ENCODE measurements at places on chromosomes 6 and 20.

DNA sequence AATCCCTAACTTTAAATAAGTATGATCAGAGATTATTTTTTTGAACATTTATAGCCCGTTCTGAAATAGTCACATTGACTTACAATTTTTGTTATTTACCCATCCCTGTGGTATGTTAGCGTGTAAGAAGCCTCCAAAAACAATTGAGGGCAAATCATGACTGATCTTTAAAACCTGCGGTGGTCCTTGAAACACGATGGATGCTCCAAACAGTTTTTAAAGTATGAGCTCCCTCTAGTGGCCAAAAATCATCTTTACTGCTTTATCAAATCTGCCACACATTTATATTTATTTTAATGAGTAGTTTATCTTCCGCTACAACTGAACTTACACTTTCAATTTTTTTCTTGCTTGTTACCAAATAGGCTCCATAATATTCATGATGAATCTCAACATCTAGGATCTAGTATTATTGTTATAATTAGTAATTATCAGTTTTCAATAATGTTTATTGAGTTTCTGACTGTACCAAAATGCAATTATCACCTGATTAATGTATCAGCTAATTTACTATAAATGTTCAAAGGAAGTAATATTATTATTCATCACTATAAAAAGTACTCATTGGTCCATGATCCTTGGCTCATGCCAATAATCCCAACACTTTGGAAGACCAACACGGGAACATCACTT is 52.2 kb downstream of the MARCKS start:
- DNase-seq: peak; percentile 48

- DNase-seq: no peak
Observed at GRCh38 chr6:6704103-6705060, 115.9 kb downstream of the LY86 start.

DNA sequence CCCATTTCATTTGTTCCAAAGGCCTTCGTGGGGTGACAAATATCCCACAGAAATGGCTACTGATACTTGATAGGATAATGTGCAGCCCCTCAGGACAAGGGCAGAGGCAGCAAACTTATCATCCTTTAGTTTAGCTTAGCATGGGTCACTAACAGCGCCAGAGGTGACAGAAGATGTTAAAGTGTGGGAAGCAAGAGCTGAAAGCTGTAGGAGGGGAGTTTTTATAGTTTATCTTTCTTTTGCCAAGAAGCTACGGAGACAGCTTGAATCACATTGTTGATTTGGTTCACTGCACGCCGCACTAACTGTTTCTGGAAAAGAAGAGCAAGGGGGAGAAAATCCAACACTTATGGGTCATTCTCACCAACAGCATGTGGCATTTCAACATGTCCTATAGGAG is 773.9 kb upstream of the MMS22L start:
- no peak for DNase-seq

DNA sequence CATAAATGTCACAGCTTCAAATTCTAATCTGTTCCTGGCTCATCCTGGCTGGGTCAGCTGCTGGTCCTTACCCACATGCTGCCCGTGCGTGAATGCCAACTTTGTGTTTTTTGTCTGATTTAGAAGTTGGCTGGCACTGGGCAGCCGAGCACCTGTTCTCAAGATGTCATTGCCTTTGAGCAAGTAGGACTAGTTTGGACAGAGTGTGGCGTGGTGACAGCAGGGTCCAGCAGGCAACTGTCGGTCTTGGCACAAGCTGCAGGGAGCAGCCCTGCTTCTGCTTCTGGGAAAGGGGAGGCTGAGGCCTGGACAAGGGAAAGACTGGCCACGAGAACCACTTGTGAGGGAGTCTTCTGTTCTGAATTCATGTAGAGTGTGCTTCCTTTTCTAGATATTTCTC is 26.4 kb upstream of the ADRM1 start:
- DNase-seq: no peak

GRCh38 chr6:138538390-138539031 is 39.2 kb upstream of the NHSL1 start:
- DNase-seq: no peak

DNA sequence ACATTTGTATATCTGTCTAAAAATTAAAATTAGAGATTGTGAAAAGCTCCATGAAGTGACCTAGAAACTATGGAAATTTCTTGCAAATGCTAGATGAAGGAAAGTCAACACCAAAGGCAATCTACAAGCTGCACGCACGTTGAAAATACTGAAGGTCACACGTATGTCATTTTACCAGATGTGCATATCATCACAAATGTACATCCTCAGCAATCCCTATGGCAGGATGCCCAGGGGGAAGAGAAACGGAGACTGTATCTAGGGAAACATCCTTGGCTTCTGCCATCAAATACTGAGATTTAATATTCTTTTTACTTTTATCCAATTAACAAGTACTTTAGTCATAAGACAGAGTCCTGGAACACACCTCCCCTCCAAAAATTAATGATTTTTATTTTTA is 672.0 kb downstream of the RNF144B start:
- DNase-seq: no peak

GRCh38 chr6:112231594-112232060 is 22.7 kb downstream of the LAMA4 start:
- no peak for DNase-seq

GRCh38 chr6:76677017-76677416 is 604.6 kb upstream of the IMPG1 start:
- no peak for DNase-seq

DNA sequence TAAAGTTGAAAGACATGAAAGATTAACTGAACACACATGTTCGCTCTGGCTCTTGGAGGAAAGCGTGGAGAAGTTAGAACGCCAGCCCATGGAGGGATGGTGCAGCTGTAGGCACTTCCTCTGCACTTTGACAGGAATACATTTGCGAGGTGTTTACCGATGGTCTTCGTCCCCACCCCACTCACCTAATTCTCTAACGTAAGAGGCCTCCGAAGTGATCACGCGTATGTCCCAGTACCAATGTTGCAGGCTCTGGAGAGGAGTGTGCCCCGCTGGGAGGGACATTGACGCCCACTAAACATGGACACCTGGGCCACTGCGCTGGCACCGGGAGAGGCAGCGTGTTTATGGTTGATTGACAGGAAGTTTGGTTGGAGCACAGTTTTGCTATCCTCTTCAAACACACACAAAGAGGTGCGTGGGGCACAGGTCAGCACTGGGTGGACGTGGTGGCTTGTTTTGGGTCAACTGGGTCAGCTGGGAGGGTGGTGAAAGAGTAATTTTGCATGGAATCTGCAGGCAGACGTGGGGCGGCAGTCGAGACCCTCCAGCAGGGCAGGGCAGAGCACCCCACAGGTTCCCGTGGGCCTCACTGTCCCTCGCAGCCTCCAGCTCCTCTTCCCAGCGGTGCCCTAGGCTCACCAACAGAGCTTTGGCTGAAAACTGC is 110.1 kb downstream of the DLL1 start:
- DNase-seq: no peak

DNA sequence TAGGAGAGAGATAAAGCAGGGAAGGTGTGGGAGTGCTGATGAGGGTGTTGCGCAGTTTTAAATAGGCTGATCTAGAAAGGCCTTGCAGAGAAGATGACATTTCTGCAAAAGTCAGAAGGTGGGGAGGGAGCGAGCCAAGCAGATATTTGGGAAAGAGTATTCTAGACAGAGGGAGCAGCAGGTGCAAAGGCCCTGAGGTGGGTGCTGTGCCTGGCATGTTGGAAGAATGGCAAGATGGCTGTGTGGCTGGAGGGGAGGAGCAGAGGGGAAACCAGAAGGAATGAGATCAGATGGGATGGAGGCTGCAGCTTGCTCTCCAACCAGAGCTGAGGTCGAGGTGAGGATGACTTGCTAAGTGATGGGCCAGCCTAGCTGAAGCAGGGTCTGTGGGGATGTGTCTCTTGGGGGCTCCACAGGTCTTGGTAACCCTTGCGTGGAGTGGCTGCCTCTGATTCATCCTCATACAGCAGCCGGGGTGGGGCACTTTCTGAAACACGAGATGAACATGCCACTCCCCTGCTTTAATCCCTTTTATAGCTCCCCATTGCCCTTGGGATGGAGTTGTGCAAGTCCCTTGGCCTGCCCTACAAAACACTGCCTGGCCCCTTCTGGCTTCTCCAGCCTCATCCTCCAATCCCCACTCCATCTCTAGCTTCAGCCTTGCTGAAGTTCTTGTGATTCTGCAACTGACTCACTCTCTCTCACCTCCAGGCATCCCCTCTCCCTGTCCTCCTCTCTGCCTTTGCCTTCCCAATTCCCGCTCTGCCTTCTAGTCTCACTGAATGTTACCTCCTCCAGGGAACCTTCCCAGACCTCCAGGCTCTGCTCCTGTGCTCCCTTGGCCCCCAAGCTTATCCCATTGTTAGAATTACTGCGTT is 94.1 kb downstream of the CDH22 start:
- no peak for DNase-seq

DNA sequence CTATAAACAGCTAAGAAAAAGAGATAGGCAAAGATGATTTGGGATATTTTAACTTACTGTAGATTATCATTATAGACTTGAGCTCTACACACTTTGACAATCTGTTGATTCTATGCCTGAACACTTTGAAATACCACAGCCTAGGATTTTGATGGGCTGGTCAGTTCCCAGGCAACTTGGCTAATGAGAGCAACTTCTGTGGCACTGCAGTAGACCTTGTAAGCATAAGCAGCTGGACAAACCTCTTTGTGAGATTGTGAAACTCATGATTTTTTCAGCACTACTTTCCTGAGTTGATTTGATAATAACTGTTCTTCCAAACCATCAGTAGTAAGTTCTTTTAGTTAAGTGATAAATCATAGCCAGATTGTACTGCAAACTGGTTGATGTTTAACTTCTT is 27.1 kb upstream of the ELOVL5 start:
- DNase-seq: no peak

- DNase-seq: no peak
Observed at GRCh38 chr6:168088161-168089053, 9.4 kb upstream of the FRMD1 start.

- no peak for DNase-seq
Observed at GRCh38 chr20:24977336-24977735, 15.2 kb downstream of the APMAP start.

DNA sequence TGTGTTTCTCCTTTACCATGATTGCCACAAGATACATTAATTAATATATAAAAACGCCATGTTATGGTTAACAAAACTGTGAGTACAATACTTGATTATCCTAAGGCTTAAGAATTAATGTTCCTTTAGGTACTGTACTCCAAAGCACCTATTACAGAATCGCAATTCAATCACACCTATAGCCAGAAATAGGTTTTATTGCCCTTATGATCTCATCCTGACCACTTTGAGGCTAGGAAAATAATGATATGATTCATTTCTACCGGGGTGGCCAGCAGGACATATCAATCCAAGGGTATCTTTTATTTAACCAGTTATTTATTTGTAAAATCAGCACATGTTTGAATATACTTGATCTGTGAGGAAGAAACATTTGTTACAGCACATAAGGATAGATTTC is 396.6 kb upstream of the GJE1 start:
- no peak for DNase-seq

- DNase-seq: no peak
Observed at GRCh38 chr6:133991096-133991593, 38.1 kb downstream of the TBPL1 start.

- DNase-seq: no peak
Observed at GRCh38 chr20:12019715-12020114, 102.0 kb downstream of the BTBD3 start.

GRCh38 chr20:61562897-61563504 is 310.9 kb downstream of the CDH4 start:
- DNase-seq: no peak

- DNase-seq: no peak
Observed at GRCh38 chr6:107308677-107309076, 150.7 kb downstream of the PDSS2 start.

DNA sequence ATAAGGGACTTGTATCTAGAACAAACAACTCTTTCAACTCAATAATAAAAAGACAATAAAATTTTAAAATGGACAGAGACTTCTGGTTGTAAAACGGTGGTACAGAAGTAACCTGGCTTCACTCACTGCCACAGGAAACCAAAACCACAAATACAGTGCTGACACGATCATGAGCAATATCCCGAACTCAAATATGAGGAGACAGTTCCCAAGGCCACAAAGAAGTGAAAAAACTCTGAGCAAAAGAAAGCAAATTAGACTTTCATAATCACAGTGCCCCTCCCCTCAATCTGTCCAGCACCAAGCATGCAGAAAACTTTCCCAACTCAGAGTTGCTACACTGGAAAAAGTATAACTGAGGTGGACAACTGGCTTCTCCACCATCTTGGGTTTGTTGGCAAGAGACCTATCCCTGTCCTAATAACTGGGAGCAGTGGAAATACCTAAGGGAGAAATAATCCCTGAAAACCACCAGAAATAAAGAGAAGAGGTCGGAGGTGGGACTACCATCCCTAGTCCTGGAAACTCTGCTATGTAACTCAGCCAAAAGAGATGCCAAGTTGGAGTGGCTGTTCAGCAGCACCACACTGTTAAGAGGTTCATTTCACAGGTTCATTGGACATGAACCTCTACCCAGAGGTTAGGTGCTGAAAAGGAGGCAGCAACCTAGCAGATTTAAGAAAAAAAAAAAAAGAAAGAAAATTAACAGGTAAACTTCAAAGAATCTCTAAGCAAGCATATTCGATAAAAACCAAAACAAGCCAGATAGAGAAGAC is 55.5 kb downstream of the REV3L start:
- DNase-seq: peak; percentile 53

- peak; percentile 67 for DNase-seq
Observed at GRCh38 chr20:41369673-41370072, 3.1 kb upstream of the EMILIN3 start.

DNA sequence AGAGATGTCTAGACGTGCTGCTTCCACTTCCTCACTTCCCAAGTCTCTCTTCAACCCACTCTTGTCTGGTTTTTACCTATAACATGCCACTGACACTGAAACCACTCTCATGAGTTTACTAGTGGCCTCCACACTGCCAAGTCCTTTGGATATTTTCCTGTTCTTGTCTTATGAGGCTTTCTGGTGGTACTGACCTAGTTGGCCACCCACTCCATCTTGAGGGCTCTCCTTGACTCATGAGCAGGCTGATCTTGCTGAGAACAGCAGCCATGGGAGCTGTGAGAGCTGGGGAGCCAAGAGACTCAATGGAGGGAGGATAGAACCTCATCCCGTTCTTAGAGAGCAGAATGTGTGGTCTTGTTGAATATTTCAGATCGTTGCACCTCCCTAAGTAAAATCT is 283.4 kb upstream of the PRDM1 start:
- DNase-seq: no peak

- DNase-seq: no peak
Observed at GRCh38 chr20:4774207-4774606, 52.5 kb downstream of the PRND start.

- DNase-seq: no peak
Observed at GRCh38 chr20:58546416-58546711, 31.2 kb upstream of the APCDD1L start.

- peak; percentile 81 for DNase-seq
Observed at GRCh38 chr6:53361549-53362031, 12.8 kb upstream of the ELOVL5 start.

Measured in RPMI8226 (cell line).